Activated T-cell treated with anti-CD3 and anti-CD28 coated beads, Interleukin-2, amount 50 U/mL, for 4 hours (primary cell): ENCODE measurements at places on chromosomes 5 and 9. TPM values are rescaled to one million over a fixed set of nuclear protein-coding genes. Genes with fewer than 3 reads are reported as not detected.

- no peak for DNase-seq
Observed at GRCh38 chr9:107770716-107771115, 281.1 kb upstream of the KLF4 start.

- no peak for DNase-seq
Observed at GRCh38 chr9:72443855-72444254, 77.6 kb upstream of the TMC1 start.

- no peak for DNase-seq
Observed at GRCh38 chr5:65774346-65774745, 52.3 kb downstream of the NLN start.

- DNase-seq: no peak
Observed at GRCh38 chr5:179288101-179288808, 57.0 kb downstream of the ADAMTS2 start.

- DNase-seq: no peak
Observed at GRCh38 chr5:138544181-138545134, 1.4 kb upstream of the ETF1 start.

- no peak for DNase-seq
Observed at GRCh38 chr5:25763781-25764180, 1119.0 kb upstream of the CDH10 start.

GRCh38 chr5:139675213-139675612 is 27.1 kb downstream of the CXXC5 start:
- no peak for DNase-seq

DNA sequence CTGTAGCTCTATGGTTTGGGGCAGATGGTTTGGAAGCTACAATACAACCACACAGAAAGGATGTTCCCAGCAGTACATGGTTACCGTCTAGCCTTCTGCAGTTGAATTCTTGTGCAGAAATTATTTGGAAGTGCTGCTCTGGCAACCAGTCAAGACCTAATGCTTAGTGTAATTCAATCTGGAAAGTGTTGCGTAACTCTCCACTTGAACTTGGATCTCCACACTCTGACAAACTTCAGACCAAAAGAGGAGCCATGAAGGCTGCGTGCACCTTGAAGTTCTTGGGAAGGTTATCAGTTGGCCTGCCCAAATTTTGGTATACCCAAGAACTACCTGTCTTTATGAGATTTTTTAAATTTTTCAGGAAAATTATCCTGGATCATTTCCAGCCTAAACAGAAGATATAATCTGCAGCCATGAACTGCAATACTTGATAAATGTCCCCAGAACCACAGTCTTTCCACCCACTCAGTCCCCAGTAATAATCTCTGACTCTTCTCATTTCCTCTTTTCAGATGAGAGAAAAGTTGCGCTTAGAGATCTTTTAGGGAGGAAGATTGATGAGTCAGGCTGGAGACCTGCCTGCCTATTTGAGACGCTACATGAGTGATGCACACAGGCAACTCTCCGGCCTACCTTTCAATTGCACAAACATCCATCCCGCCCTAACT is 159.9 kb downstream of the FANCC start:
- DNase-seq: no peak

DNA sequence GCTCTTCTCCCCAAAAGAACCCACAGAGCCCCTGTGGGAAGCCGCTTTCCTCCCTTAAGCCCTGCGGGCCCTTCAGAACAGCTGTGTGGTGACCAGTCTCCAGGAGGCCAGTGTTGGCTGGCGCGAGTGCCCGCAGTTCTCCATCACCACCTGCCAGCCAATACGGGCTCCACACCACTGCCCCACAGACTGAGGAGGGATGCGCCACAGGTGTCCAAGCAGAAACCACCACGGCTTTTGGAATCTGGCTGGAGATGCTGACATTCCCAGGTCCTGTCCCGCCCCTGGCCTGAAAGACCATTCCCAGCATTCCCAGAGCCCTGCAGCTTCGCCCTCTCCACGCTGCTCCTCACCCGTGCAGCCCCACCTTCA is 12.8 kb downstream of the CCNI2 start:
- DNase-seq: no peak

GRCh38 chr9:87089929-87090328 is 142.6 kb upstream of the GAS1 start:
- no peak for DNase-seq

GRCh38 chr5:125302577-125302976 is 556.1 kb upstream of the ZNF608 start:
- DNase-seq: no peak

DNA sequence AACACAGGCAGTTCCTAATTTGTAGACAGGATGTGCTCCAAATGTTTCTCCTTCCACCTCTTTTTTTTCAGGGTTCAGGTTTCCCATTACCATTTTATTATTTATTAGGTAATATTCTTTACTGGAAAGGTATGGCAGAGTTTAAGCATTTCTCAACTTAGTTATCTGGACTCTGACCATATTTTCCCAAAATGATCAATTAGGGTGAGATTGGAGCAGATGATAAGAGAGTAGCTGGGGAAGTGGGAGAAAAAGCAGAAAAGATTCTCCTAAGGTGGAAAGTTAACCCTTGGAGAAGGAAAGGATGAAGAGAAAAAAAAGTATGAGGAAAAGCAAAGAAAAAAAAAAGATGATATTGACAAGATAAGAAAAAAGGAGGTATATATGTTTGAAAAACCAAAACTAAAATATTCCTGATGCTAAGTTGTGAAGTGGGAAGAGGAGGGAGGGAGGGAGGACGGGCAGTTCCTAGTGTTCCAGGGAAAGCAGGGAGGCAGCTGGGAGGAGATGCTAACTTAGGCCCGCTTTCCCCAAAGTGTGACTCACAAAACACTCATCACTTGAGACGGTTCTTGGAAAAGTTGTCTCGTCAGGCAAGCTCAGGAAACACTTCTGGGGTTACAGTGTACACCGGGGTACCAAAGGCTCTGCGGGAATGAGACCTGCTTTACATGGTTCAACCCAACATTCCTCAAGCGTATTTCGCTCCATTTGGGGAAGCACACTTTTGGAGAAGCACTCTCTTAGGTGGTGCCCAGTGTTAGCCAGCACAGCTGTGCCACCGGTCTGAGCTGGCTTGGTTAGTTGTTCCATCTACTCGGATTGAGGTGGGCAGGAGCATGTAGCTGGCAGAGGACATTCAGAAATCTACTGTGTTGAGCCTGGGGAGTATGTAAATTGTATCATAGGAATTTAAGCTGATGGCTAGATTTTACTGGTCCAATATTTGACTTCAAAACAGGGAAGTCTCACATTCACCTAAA is 35.1 kb downstream of the B4GALT1 start:
- DNase-seq: no peak

Gene SLC6A19
- total RNA-seq: not detected

Gene TEK
- total RNA-seq: 0.05 TPM

Gene CARD6
- total RNA-seq: 0.76 TPM

Gene DEPDC1B
- total RNA-seq: 4.3 TPM

Gene WNT8A
- total RNA-seq: not detected

Gene ANXA2R
- 4.0 TPM for total RNA-seq

Gene SLC27A6
- not detected for total RNA-seq

Gene PCDHGA11
- total RNA-seq: 0.13 TPM

Gene ZDHHC11
- 6.2 TPM for total RNA-seq

Gene ZDHHC11B
- 0.66 TPM for total RNA-seq

Gene ANKRD33B
- total RNA-seq: 7.7 TPM
